ENCODE measurements at places on chromosomes 3 and 15. TPM values are rescaled to one million over a fixed set of nuclear protein-coding genes. Genes with fewer than 3 reads are reported as not detected.

GOLGA6L7 gene
- not detected for total RNA-seq

DNA sequence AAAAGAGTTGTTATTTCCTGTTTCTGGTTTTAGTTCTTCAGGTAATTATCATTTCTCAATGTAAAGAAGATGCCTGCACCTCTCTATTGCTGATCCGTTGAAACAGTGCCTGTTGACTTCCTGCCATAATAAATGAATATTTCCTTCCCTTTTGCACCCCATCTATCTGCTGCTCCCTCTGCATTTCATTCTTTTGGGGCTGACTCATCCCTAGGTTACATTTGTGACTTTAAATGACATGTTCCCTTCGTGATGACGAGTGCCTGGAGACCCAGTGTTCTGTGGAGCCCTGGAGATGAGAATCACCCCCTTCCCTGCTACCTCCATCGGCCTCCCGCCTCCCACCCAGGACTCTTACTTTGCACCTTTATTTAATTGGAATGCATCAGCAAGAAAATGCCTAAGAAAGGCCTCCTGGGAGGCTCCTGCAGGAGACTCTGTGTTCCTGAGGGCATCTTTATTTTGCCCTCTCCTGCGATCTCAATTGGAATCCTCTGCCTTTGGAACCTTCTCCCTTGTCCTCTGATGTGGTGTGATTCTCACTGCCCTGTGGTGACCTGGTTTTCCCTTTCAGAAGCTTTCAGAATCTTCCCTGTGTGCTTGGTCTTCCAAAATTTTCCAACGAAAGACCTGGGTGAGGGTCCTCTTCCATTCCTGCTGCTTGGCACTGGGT is 13.7 kb downstream of the LRRK1 start:
- DNase-seq, result no peak

GRCh38 chr15:30922480-30923311 is 19.0 kb downstream of the FAN1 start:
- DNase-seq, result no peak

DNA sequence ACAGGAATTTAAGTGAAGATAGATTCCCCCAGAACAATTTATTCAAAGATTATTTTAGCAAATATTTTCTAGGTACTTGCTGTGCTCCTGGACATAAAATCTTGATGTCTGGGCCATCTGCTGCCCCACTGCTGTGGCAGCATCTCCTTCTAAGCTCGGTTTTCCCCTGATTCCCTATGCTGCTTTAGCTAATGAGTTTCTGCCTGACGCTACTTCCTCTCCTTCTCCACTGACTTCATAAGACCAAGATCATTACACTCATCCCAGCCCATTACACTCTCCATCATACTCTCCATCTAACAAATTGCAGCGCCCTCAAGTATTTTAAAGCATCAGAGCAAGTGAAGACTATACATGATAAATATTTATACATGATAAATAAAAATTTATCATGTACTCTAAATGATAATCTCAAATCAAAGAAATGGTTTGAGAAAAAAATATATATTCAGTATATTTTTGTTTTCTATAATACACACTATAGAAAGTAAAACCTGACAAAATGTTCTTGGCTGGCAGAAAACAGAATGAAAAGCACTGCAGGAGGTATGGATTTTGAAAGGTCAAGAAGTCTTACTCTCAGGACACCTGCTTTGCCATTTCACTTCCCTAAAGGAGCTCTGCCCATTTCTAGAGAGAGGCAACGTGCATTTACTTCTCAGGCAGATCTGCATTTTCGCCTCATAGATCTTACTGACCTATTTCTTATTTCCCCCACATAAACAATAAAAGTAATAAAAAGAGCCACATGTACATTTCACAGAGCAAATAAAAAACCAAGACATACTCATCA is 232.0 kb downstream of the KCNMB2 start:
- DNase-seq, result no peak

DNA sequence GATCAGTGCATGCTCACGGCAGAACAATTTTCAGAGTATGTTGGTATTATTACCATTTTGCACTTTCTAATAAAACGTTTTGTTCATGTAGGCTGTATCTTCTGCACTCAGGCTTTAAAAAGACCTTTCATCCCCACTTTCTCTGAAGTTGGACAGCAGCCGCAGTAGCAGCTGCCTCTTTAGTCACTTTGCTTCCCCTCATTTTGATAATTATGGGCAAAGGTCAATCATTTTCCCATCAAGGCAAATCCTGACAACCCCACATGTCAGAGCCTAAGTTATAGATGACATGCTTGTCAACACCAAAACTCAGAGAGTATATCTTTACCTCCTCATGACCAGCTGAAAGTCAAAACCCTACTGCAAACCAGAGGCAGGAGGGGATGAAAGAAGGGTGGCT is 99.7 kb downstream of the ROBO2 start:
- DNase-seq, result no peak

- no peak for DNase-seq
These were observed 19.5 kb downstream of the AMOTL2 start for GRCh38 chr3:134354612-134355251.
